SK-N-MC (cell line): ENCODE measurements at places on chromosomes 5 and 9.

DNA sequence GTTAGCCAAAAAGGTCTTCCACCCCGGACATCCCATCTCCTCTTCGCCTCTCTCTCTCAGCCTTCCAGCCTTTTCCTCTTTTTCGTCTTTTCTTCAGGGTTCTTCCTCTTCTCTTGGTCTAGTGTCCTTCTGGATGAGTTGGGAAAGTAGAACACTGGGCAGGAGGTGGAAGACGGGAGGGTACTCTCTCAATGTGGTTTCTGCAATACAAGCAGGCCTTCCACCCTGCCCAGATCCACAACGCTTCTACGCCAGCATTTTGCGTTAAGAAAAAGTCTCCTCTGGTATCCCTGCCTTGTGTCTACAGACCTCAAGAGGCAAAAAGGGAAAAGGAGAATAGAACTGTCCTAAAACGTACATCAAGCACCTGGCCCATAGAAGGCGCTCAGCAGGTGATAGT, 587.8 kb downstream of the BNC2 start:
- DNase-seq, result no peak

- no peak for DNase-seq
Observed at GRCh38 chr9:112169368-112169767, 5.7 kb downstream of the SUSD1 start.

DNA sequence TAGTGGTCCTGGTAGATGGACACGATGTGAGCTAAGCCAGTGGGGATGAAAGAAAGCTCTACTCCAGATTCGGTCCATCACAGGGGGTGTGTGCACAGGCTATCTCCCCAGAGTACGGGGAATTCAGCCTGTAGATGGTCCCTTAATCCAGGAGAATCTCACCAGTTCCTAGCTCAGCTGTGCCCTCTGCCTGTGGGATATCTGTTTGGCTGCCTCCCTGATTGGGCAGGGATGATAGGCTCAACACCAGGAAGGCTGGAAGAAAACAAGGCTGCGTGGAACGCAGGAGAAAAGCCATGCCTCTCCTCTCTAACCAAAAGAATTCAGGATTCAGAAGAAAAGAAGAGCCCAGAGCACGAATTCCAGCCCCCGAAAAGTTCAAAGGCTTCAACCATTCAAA, 40.9 kb downstream of the VLDLR start:
- no peak for DNase-seq

- no peak for DNase-seq
Observed at GRCh38 chr5:160054047-160054446, 45.1 kb downstream of the TTC1 start.

GRCh38 chr5:78972654-78973428, 12.3 kb downstream of the ARSB start:
- DNase-seq, result no peak

DNA sequence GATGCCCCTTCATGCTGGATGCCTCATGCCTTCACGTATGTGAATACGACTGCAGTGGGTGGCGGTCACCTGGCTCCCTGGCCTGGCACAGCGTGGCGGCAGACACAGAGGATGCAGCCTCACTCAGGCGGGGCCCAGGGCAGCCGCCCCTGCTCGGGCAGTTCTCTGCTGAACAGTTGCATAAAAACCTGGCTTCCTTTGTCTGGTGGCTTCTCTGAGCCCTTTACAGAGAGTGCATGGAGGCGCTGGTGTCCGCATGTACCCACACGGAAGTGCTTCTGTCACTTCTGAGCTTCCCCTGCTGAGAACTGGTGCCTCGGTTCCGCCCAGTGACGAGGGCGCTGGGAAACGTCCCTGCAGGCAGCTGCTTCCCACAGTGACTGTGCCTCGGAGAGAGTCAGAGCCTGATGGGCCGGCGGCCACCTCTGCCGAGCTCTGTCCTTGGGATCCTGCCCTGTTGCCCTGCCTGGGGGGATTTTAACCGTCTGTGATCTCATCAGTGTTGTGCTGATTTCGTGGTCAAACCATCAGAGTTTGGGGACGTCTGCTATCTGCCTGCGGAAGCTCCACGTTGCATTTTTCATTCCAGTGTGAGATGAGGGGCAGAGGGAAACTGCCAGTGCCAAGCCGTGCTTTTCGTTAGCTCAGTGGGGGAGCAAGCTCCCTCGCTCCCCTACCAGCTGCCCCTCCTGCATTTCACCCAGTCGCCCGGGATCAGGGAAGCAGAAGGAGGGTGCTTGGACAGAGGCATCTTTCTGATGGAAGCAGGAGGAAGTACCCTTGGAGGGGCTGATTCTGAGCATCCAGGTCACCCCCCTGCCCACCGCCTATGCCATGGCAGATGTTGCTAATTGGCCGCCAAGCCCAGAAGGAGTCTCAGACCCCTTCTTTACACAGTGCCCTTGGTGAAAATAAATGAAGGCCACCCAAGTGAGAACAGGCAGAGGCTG, 153.0 kb upstream of the COL5A1 start:
- peak; percentile 65 for DNase-seq

GRCh38 chr5:125433457-125433856, 687.0 kb upstream of the ZNF608 start:
- DNase-seq, result no peak

DNA sequence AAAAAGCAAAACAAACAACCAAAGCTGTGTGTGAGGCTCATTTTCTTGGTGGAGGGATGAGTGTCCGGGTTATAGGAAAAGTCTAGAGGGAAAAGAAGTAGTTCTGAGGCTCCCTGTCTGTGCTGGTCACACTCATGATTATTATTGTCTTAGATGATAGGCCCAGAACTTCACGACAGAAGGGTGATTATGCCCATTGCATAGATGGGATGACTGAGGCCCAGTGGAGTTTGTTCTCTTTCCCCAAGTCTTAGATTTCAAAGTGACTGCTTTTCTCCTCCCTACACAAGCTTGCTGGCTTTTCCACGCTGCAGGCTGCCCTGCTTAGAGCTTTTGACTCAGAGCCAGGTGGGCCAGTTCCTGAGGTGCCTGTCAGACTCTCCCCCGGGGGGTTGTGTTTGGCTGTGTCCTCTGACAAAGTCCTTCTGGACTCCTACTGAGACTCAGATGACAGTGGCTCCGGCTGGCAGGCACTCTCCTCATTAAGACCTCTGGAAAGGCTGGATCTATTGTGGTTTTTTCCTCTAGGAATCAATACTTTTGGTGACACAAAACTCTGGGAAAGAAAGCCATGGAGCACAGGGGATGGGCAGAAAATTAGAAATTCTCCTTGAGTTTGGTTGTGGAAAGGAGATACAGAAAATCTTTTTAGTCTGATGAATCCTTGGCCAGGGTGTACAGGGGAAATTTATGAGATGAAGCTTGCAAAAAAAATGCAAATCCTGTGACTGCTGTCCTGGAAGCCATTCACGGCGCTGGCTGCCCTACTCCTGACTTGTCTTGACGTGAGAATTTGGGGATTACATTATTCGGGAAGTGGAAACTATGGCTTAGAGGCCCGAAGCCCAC, 120.9 kb downstream of the NSG2 start:
- no peak for DNase-seq

DNA sequence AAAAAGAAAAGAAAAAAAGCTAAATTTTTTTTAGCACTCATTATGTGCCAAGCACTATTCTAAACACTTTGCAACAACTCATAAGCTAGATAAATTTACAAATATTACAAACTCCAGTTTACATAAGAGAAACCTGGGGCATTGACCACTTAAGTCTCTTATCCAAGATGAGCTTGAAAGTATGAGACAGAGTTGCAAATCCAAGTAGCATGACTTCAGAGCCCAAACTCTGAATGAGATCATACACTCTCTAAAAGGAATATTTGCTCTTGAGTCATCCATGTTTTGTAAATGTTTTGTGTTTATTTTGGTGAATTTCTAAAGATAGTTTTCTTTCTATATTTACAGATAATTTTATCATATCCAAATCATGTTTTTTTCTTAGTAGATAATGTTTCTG, 4.0 kb upstream of the SHOC1 start:
- DNase-seq, result no peak
